ENCODE measurements at places on chromosomes 6 and 20.

DNA sequence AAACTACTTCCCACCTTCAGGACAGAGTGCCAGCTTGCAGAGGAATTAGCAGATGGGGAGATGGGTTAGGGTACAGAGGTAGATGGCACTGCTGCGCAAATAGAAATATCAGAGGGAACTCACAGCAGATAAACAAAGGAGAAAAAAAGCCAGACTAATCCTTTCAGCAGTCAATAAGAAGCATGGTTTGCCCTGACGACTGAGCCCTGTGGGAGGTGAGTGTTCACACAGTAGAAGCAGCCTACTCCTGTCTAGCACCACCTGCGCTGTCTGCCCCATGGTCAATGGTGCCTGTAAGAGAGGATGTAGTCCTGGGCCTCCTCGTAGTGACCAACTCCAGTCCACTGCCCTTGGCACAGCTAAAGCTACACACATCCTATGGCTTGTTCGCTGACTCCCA, 174.1 kb downstream of the IBTK start:
- no peak for DNase-seq

DNA sequence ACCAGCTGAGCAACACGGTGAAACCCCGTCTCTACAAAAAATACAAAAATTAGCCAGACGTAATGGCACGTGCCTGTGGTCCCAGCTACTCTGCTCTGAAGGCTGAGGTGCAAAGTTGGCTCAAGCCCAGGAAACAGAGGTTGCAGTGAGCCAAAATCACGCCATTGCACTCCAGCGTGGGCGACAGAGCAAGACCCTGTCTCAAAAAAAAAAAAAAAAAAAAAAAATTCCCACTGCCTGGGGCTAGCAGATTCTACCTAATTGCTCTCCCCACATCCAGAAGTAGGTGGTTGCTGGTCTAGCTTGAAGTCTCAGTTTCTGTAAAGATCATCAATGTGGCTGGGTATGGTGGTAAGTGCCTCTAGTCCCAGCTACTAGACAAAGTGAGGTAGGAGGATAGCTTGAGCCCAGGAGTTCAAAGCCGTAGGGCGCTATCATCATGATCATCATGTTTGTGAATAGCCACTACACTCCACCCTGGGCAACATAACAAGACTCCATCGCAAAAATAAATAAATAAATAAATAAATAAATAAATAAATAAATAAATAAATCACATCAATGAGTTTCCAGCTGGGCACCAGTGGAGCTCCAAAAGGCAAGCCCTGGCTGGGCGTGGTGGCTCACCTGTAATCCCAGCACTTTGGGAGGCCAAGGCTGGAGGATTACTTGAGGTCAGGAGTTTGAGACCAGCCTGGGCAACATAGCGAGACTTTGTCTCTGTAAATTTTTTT, 6.3 kb upstream of the AP5S1 start:
- DNase-seq, result no peak

DNA sequence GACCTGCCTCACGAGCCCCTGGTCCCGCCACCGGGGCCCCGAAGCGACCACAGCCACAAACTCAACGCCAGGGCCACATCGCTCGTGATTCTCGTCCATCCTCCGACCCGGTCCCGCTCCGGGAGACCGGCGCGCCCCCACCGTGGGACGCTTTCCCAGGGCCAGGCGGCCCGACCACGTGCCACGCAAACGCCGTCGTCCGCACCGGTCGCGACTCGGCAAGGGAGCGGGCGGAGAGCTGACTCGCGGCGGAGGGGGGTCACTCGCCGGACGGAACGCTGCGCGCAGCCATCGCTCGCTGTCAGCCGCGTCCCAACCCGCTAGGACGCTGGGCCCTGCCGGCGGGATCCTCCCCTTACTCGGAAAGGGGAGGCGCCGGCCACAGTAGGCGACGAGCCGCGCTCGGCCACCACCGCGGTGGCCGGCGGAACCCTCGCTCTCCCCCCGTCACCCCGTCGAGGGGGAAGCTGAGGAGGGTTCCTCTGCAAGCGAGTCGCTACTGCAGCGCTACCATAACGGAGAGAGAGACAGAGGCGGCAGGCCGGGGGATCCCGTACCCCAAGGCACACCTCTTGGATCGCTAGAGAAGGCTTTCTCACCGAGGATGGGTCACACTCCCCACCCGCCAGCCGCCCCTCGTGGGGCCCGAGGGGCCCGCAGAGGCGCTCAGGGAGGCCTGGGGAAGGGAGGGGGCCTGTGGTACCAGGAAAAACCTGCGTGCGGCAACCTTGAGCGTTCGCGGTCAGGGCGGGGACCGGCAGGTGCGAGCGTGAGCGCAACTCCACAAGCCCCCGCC, 511.8 kb upstream of the ZNF337 start:
- DNase-seq, result no peak

DNA sequence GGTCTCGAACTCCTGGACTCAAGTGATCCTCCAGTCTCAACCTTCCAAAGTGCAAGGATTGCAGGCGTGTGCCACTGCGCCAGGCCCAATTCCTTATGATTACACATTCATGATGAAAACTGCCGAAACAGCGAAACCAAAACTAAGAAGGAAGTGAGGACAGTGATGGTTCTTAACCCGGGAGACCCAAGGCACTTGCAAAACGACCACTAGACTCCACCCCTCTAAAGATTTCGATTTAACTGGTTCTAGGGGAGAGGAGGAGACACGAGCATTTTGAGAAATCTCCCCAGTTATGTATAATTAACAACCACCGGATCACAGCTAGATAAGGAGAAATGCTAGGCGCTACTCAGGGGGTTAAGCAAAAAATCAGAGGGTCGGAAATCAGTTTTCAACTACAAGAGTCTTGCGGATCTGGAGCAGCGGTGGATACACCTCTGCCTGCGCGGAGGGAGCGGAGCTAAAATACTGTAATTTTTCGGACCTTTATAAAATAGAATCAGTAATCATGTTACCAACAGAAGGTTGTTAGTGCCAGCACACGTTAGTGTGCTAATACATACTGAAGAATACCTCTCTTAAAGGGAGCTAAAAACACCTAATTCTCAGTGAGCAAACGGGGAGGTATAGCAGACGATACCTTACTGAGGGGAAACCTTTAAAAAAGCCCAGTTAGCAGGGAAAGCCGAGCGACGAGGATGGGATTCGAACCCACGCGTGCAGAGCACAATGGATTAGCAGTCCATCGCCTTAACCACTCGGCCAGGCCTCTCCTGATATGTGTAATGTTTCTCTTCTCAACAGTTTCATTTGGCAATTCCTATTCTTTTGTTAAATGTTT, 60.0 kb upstream of the BTN3A2 start:
- DNase-seq, result peak; percentile 9

DNA sequence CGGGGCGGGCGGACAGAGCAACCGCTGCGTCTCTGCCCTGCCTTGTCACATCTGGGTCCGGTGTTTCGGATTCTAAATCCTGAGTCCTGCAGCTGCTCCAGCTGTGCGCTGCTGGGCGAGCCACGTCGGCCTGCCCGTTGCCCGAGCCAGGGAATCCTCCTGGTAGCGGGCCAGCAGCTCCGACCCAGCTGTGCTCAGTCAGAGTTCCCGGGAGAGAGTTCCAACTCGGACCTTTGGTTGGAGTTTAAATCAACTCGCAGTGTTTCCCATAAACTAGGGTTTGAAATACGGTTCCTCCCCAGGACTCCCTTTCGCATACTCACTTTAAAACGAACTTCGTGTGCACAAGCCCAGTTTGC, 315 bp upstream of the PDE10A start:
- DNase-seq, result no peak

DNA sequence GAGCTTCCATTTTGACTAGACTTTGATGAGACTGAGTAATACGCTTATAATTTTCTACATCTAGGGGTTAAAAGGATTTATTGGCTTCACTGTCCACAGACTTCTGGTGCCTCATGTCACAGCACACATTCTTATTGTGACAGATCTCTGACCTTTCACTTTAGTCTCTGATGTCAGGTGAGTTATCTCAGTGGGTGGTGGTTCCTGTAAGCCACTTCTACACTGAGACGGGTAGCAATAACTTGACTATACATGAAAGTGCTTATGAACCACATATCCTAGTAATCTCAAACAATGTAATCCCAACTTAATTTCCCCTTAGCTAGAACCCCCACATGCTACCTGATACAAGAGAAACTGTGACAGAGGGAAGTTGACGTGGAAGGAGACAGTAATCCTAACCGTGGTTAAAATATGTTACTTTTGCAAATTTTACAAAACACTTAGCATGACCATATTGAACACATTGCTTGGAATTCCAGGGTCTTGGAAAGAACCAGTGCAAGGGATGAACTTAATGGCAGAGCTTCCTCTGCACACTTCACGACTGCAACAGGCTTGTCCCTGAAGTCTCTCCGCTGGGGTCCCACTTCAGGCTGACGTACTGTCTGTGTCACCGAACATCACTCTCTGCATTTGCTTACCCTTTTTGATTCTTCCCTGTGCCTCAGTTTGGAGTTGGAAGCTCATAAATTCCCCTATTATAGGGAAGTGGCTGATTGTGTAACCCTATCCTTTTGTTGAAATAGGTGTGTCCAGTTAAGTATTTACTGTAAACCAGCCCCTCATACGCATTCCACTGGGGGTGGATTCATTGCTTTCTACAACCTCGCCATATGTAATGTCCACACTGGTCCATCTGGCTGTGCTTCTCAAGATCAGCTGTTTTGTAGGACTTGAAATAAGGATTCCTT, 6.4 kb upstream of the TRIM40 start:
- no peak for DNase-seq

GRCh38 chr6:149683256-149683859, 34.5 kb downstream of the LATS1 start:
- DNase-seq, result no peak

GRCh38 chr20:58435237-58435636, 46.2 kb downstream of the VAPB start:
- DNase-seq, result no peak

DNA sequence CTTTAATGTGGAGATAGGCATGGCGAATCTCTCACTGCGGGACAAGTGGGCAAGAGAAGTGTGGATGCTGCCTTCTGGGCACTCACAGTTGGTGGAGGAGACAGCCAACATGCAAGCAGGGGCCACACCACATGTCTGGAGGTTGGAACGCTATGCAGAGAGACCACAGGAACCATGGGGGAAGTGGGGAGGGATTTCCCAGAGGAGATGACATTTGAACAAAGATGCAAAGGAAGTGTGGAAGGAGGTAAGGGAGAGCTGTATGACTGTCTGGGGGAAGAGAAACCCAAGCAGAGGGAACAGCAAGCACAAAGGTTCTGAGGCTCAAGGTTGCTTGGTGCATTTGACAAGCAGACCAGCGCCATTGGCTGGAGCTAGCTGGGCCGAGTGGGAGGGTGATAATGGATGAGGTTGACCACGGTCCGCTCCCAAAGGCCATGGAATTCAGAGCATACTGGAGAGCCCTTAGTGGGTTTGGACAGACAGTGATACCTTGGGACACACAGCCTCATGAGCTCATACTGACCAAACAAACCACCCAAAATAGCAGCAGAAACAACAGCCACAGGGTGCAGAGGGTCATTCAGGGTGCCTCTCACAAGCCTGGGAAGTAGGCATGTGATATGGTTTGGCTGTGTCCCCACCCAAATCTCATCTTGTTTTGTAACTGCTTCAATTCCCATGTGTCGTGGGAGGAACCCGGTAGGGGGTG, 7.6 kb upstream of the FAM110A start:
- no peak for DNase-seq

DNA sequence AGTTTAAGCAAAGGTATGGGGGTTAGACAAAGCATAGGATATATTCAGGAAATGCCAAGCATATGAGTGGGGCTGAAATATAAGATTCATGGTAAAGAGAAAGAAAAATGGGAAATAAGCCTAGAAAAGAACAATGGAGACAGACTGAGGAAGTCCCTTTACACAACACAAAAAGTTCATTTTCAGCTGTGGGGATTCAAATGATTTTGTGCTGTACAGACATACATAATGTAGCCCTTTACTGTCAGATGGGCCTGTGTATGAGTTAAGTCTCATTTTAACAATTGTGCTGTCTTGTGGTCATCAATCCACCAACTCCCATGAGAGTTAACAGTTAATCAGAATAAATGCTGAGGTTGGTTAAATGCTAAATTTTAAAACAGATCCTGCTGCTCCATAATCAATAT, 37.2 kb downstream of the REV3L start:
- DNase-seq, result no peak

- DNase-seq, result no peak
Observed at GRCh38 chr6:157505912-157506491, 125.0 kb downstream of the ZDHHC14 start.

DNA sequence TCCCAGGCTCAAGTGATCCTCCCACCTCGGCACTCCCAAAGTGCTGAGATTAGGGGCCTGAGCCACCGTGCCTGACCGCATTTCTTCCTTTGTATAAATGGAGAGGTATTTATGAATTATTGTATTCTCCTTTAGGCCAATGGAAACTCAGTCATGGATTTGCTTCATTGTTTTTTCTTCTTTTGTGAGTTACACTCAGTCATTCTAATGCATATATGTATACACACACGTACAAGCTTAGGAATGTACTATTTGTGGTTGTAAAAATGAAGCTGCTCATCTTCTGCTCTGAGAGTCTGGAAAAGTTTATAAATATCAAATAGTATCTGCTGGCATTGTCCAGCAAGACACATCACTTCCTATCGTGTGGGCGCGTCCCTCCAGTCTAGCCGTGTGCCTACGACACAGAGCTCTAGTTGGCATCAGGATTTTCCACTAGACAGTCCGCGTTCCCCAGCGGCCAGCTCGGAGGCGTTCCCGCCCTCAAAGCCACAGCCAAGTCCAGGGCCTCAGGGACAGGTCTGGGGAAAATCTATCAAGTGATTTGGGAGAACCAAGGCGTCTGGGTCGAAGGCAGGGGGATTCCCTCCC, 215.2 kb downstream of the NFATC2 start:
- DNase-seq, result no peak

GRCh38 chr20:47667531-47668312, 117.6 kb downstream of the SULF2 start:
- DNase-seq, result no peak

DNA sequence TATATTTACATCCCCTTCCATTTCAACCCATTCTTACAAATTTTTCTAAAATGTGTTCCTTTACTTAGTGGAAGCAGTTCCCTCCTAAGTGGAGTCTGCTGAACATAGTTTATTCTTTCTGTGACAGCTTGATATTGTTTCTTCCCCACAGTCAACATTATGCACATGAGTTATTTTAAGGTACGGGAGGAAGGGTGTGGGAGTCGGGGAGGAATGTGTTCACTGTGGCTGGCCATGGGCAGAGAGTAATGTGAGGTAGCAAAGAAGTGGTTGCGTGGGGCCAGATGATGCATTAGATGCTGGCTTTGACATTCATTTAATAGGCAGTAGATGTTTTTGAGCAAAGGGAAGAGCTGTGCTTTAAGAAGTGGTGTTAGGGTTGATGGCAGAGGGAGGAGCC, 98.5 kb downstream of the ARMC2 start:
- DNase-seq, result no peak
